ENCODE measurements at places on chromosomes 11 and 22. TPM values are rescaled to one million over a fixed set of nuclear protein-coding genes. Genes with fewer than 3 reads are reported as not detected.

The MPPED1 gene
- total RNA-seq = not detected

The UBE2L6 gene
- total RNA-seq = 97.1 TPM

The DEFB131B gene
- total RNA-seq = not detected

The BCR gene
- total RNA-seq = 70.4 TPM

DNA sequence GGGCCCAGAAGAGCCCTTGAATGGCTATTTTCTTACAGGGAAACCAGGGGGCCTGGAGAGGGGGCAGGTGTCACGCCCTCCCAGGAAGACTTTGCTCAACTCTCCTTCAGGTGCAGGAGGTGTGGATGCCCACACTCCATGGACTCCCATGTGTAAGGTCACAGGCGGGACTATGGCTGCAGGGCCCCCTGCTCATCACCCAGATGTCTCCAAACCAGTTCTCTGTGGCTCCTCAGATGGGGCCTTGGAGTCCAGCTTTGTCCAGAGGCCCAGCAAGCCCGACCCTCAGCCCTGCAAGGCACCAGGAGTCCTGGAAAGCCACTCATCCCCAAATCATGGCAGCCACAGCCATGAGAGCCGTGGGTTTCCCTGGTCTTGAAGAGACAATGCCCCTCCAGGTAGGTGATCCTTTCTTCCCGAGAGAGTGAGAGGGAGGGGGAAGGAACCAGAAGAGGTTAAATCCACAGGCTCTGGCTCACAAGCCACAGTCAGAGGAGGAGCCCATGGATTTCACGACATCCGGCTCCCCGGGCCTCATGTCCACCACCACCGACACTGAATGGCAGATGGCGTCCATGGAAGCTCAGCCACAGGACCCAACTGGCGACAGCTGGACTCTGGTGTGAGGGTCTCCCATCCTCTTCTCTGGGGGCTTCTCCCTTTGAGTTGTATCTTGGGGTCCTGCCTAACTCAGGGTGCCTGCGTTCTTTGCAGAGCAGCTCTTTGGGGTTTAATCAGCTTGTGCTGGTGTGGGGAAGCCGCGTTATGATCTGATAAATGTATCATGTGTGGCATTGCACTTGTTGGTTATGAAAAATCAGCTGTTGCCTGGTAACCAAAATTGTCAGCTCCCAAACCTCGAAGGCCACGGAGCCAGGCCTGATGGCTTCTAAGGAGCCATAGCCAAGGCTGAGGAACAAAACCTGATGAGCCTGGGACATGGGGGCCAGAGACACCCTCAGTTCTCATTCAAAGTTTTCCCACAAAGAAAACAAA lies 620.4 kb downstream of the BRD1 start:
- no peak for DNase-seq

DNA sequence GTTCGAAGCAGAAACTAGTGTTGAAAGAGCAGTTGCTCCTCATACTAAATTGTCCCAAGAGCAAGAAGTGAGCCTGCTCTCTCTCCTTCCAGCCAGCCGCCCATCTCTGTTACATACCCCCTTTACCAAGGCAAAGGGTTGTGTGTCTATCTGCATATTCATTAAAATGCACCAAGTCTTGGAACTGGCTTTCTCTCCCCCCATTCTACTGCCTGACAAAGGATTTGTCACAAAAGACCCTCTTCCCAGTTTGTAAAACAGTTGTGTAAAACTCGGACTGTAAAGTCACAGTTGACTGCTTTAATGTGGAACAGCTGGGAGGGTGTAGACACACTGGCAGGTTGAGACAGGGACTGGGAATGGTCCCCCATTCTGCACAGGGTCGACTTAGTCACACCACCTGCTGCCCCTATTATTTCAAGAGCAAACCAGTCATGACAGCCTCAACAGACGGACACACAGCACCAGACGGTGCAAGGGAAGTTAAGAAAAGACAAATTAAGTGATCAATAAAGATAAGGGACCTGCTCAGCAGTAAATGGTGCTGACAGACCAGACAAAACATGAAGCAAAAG lies 60.0 kb upstream of the HTATIP2 start:
- DNase-seq = no peak

DNA sequence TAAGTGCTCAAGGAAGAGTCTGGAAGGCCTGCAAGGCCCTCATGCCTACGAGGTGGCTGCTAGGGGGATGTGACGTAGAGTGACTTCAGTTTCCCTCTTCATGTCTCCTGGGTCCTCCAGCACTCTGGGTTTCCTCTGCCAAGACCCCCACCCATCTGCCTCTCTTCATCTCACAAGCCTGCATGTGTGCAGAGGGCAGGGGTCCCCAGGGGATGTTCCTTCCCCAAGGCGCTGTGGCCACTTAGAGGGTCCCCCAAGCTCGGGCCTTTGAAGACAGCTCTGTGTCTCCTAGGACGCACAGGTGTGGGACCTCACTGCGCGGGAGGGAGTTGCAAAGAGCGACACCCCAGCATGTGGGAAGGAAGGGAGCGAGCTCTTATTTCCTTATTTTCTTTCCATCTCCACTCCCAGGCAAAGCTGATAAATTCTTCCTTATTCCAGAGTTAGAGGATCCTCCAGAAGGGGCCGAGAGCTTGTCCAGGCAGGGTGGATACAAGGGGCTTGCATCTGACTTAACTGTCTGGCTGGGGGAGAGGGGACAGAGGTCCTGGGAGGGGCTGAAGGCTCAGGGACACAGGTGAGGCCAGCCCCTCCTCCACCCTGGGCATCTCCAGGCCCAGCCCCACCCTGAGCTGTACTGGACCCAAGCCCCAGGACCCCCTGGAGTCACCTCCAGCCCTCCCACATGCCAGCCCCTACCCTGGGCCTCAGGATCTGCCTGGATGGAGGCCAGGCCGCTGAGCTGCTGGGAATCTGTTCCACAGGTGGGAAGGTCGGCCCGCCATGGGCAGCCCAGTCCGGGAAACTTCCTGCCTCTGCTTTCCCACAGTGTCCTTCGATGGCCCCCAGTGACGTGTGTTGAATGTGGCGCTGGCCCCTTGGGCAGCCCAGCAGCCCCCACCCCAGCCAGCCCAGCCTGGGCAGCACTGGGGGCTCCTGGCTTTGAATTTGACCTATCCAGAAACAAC lies 59.7 kb upstream of the KCNQ1OT1 start:
- DNase-seq = peak; percentile 69

DNA sequence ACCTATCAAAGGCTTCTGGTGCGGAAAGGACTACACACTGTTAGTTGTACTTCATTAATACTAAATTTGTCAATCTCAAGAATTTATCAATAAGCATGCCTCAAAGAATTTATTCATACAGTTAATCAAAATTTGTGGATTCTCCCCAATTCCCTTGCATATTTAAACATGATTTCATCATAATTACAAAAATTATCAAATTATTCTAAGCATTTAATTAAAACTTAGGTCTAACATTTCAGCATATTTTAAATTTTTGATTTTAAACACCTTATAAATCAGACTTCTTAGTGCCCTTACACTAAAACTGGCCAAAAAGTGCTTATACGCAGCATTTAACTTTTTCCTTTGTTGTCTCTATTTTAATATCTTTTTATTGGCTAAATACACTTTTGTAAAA lies 13.8 kb upstream of the SERPIND1 start:
- DNase-seq = no peak

DNA sequence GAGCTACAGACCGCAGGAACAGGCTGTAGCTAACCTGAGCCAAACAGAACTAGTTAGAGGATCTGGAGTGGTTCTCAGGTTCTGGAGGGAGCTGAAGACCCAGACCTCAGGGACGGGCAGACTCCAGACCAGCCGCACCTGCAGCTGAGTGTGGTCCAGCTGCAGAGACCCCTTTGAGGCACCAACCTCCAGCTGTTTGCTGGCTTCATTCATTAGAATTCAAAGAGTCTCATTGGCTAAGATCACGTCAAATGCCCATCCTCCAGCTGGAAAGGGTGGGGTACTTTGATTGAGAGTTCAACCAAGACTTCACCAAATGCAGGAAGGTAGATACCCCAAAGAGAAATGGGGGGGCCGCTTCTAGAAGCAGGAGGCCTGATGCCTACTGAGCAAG lies 13.4 kb upstream of the IL2RB start:
- DNase-seq = no peak

DNA sequence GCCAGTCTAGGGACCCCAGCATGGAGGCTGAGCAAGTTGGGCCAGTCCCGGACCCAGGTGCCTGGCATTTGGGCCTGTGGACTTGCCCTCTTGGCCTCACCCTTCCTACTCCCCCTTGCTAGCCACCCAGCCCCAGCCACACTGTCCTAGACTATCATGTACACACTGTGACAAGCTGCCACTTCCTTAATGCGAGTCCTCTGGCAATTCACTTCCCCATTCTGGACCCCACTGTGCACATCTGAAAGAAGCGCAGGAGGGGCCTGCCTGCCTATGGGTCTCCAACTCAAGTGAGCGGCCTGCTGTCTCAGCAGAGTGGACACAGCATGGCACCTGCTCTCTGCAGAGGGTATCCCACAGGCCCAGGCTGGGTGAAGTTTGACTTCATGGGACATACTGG lies 68.5 kb upstream of the LMO1 start:
- DNase-seq = no peak

DNA sequence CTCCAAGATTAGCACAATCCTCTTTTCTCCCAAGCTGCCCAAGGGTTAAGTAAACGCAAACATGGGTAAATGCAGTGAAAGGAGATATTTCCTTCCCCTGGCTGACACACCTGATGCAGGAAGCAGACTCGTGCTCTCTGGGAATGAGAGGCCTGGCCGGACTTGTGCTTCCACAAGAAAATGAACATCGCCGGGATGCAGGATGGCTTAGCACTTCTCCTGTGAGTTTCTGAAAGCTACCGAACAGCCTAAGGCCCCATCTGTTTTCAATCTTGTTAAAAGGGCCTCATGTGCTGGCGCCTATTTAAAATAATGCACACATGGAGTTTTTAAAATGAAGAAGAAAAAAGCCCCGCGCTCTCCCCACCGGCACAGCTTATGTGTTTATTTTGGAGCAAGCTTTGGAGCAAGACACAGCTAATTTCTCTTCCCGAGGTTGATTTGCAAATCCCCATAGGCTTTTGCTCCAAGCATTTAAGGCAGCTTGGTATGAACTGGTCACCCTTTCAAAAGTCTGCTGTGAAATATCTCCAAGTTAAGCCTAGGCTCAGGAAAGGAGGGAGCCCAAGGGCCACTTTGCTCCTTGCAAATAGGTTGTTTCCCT lies 100.9 kb downstream of the SYN3 start:
- DNase-seq = no peak

DNA sequence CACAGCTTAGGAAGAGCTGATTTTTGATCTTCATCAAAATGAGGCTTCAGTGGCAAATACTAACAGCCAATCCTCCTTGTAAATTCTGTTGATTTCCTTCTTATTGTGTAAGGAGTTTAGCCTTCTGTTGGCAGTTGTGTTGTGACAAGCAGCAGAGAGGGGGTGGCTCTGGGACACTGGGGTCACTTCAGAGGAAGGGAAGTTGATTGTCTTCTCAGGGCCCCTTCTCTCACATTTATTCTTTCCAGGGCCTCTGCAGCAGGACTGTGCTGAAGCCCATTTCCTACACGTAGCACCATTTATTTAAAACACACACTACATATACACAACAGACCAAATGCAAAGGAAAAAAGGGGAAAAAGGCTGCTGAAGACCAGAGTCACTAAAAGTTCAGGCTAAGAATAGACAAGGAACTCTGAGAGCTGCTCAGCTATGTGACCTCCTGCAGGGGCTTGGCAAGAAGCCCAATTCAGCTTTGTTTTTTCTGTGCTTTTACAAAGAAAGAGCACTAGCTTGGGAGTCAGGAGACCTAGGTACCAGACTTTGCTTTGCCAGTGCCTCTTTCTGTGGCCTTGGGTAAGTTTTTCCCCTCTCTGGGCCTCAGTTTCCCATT lies 28.3 kb upstream of the UPB1 start:
- peak; percentile 71 for DNase-seq

DNA sequence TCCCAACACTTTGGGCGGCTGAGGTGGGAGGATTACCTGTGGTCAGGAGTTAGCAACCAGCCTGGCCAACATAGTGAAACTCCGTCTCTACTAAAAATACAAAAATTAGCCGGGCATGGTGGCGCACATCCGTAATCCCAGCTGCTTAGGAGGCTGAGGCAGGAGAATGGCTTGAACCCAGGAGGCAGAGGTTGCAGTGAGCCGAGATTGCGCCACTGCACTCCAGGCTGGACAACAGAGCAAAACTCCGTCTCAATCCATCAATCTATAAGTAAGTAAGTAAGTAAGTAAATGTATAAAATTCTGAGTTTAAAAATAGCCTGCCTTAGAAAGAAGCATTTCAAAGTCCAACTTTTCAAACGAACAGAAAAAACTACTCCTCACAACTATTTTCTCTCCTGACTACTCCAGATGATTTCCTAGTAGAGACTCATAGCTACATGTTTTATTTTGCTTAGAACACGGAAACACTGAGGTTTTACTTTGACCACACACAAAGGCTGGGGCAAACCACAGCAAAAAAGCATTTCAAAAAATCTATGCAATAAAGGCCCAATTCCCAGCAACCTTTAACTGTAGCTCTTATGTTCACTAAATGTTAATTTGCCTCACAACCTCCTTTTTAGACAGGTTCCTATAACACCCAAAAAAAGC lies 16.3 kb downstream of the SPTY2D1 start:
- DNase-seq = no peak

DNA sequence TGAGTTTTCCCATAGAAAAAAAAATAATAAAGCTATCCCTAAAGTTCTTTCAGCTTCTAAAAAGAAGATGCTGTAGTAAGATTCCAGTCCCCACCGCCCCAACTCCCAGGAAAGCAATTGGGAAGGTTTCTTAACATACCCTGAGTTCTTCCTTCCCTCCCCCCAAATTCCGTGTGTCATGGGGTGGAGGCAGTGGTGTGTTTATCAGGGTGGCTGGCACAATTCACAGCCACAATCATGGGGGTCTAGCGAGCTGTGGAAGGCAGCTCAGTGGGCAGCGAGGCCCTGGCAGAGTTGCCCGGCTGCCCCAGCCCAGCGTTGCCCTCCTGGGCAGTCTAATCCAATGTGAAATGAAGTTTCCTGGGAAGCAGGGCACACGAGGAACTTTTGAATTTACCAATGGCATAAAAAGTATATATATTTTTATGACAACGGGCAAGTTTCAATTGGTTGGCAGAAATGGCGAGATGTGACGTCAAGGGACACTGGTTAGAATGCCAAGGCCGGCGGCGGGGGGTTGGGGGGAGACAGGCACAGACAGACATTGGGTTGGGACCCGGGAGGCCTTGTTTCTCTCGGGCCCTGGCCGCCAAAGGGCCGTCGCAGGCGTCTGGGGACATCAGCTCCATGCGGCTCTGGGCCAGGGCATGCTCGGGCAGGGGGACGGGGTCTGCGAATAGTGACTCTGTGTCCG lies 80.7 kb upstream of the PPARA start:
- peak; percentile 88 for DNase-seq

GRCh38 chr11:109062871-109063270 lies 359.1 kb upstream of the C11orf87 start:
- DNase-seq = no peak

DNA sequence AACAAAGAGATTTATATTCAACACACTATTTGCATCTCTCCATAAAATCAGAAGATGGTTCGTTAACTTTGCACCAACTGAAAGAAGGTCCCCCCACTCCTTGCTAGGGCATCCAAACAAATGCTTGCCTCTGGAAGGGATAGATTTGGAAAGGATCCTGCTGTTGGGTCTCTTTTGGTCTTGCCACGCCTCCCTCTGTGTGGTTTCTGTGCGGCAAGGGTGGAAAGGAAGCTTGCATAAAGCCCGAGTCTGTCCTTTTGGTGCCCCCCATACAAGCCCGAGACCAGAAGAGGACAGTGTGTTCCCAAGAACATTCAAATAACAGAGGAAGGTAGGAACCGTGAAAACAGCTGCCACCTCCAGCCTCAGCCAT lies 15.1 kb downstream of the SCGB1A1 start:
- no peak for DNase-seq

- DNase-seq = no peak
These were observed 87.8 kb upstream of the CARD18 start for GRCh38 chr11:105227363-105227762.

GRCh38 chr11:66625041-66625751 lies 8.8 kb downstream of the RBM14 start:
- no peak for DNase-seq

Data from left lung (tissue), 14 donors.